ENCODE measurements at places on chromosomes 2 and 18. TPM values are rescaled to one million over a fixed set of nuclear protein-coding genes. Genes with fewer than 3 reads are reported as not detected.

- no peak overlapping the region for H3K27ac ChIP-seq
- no peaks in the 10 kb centered on the region for H3K27me3 ChIP-seq
- H3K4me3 ChIP-seq, result no peak overlapping the region
- no peak for DNase-seq
Measured at GRCh38 chr2:197156771-197157170, 153.8 kb downstream of the ANKRD44 start.

DNA sequence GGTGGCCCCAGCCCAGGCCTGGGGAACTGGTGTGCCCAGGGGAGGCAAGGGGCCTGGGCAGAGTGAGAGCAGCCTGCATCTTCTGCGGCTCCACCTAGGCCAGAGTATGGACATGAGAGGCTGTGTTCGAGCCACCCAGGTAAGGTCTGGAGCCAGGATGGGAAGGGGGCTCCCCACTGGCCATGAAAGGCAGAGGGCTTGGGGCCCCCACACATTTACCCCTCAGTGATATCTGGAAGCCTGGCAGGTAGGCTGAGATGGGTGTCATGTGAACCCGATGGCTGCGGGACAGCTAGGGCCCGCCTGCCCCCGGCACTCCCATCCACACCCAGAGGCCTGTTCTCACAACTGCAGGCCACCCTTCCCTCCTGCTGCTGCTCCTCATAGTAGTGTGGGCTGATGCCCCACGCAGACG is 13.2 kb downstream of the ADRA2B start:
- H3K4me1 ChIP-seq, result peaks cover 8% of the 10 kb centered on the region
- no peak overlapping the region for H3K4me3 ChIP-seq
- no peak for DNase-seq
- H3K36me3 ChIP-seq, result no peaks in the 10 kb centered on the region
- H3K27ac ChIP-seq, result no peak overlapping the region

GRCh38 chr2:17558053-17558452 is 17.6 kb downstream of the VSNL1 start:
- no peaks in the 10 kb centered on the region for H3K4me1 ChIP-seq
- H3K27ac ChIP-seq, result no peak overlapping the region
- no peaks in the 10 kb centered on the region for H3K27me3 ChIP-seq

GRCh38 chr2:236628256-236628901 is 58.8 kb downstream of the ACKR3 start:
- no peak overlapping the region for H3K27ac ChIP-seq
- no peak for DNase-seq
- no peaks in the 10 kb centered on the region for H3K27me3 ChIP-seq
- H3K4me1 ChIP-seq, result peaks cover 39% of the 10 kb centered on the region
- no peaks in the 10 kb centered on the region for H3K36me3 ChIP-seq

DNA sequence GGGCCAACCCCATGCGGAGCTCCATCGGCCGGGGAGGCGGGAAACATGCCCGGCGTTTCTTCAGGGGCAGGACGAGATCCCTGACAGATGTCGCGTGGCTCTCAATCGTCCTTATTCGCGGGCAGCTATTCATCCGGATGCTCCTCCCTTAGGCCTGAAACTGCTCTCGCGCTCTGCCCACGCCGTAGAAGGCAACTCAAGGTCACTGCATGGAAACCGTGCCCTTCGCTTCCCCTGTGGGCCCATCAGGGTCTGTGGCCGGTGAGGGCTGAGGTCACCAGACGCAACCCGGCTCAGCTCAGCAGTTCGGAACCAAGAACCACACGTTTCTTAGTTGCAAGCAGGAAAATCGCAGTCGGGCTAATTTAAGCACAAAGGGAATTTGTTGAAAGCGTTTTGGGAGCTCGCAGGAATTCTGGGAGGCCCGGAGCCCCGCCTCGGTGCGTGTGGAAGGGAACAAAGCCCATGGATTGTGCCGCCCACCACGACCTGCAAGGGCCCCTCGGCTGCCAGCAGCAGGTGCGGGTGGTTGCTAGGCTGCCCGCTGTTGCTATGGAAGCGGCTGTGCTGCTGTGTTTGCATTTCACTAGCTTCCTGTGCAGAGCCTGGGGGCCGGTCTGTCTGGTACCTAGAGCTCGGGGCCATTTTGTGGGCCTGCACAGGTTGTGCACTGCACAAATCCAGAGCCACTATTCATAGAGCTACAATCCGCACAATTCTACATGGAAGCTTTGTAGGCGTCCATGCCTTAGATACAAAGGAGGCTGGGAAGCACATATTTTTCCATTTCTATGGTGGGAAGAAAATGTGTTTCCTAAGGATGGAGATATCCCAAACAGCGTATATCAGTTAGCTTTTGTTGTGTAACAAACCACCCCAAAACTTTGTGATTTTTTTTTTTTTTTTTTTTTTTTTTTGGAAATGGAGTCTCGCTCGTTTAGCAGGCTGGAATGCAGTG is 6.0 kb upstream of the ALLC start:
- DNase-seq, result peak; percentile 78
- H3K27ac ChIP-seq, result peak overlapping the region; percentile 89
- H3K27me3 ChIP-seq, result no peaks in the 10 kb centered on the region
- peaks cover 70% of the 10 kb centered on the region for H3K4me1 ChIP-seq
- H3K4me3 ChIP-seq, result peak overlapping the region; percentile 35

GRCh38 chr2:25470806-25471205 is 129.1 kb upstream of the DNMT3A start:
- no peak overlapping the region for H3K27ac ChIP-seq
- no peaks in the 10 kb centered on the region for H3K27me3 ChIP-seq
- H3K36me3 ChIP-seq, result no peaks in the 10 kb centered on the region
- peaks cover 5% of the 10 kb centered on the region for H3K4me1 ChIP-seq
- no peak for DNase-seq

- H3K36me3 ChIP-seq, result no peaks in the 10 kb centered on the region
- no peak for DNase-seq
- H3K4me3 ChIP-seq, result no peak overlapping the region
- H3K27me3 ChIP-seq, result no peaks in the 10 kb centered on the region
- H3K4me1 ChIP-seq, result no peaks in the 10 kb centered on the region
Measured at GRCh38 chr18:58268849-58269248, 224.8 kb downstream of the NEDD4L start.

DNA sequence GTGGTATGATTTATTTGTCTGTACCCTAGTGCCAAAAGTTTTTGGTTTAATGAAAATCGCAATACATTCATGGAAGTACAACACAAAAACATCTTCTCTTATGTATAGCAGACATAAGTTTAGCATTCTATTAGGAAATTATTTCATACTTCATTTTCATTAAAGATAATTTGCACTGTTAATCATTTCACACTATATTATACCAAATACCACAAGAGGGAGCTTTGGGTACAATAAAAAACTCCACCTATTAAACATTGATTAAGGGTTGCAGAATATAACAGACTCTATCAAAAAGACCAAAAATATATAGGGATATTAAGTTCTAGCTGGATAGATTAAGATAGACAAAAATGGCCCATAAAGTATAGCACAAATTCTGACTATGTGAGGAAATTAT is 79.0 kb downstream of the SLC66A3 start:
- no peaks in the 10 kb centered on the region for H3K27me3 ChIP-seq

The RTKN gene
- total RNA-seq, result 52.5 TPM

DNA sequence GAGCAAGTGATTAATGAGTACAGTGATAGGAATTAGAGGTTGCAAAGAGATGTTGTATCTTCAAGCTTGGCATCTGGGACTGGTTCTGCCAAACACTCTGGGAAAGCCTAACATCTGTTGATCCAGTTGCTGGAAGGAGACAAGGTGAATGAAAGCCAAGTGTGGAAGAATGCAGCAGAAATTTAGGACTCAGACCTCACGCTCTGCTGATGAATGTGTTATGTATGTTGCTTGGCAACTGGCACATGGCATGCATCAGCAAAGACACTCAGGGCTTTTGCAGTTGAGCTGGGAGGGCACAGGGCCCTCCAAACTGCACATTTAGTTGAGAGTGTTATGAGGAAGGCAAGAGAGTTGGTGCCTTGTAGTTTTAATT is 105.5 kb downstream of the COLEC12 start:
- no peaks in the 10 kb centered on the region for H3K36me3 ChIP-seq
- DNase-seq, result peak; percentile 89
- H3K27ac ChIP-seq, result peak overlapping the region; percentile 65

- H3K4me3 ChIP-seq, result no peak overlapping the region
- no peaks in the 10 kb centered on the region for H3K36me3 ChIP-seq
- no peaks in the 10 kb centered on the region for H3K27me3 ChIP-seq
- no peak for DNase-seq
- H3K27ac ChIP-seq, result no peak overlapping the region
- peaks cover 8% of the 10 kb centered on the region for H3K4me1 ChIP-seq
Measured at GRCh38 chr2:15911686-15912085, 28.7 kb upstream of the MYCN start.

DNA sequence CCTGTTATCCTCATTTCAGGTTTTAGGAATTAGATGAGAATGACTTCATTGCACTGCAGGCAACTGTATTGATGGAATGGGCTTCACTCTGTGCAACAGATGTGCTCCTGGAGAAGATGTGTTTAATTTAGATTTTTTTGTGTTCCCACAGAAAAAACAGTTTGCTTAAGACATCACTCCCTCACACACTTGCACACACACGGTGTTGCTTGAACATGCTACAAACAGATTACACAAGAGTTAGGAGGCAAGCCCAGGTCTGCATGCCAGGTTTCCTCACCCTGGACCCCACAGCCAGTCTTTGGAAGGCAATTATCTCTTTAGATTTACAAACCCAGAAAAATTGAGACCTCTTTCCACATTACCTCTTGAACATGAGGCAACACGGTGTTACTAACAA is 93.7 kb upstream of the KLHL29 start:
- no peak overlapping the region for H3K4me3 ChIP-seq
- DNase-seq, result no peak
- H3K27me3 ChIP-seq, result no peaks in the 10 kb centered on the region
- no peaks in the 10 kb centered on the region for H3K36me3 ChIP-seq
- H3K27ac ChIP-seq, result no peak overlapping the region

The ST8SIA3 gene
- 38.1 TPM for total RNA-seq

The GPAT2 gene
- total RNA-seq, result 0.79 TPM

DNA sequence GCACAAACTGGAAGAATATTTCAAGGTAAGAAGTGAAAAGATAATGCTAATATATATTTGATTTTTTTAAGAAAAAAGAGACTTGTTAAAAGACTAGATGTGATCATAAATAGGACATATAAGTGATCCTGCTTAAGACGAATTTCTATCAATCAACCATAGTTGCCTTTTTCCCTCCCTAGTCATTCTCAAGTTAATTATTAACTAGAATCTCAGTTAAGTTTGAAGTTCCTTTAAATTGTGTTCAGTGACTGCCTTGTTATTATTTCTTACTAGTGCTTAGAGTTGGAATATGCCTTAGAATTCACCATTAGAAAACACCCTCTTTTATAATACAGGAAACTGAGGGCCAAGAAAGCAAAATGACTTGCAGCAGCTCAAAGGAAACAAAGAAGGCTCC is 141.5 kb upstream of the SP5 start:
- DNase-seq, result no peak
- no peaks in the 10 kb centered on the region for H3K27me3 ChIP-seq
- no peak overlapping the region for H3K4me3 ChIP-seq
- no peak overlapping the region for H3K27ac ChIP-seq
- H3K36me3 ChIP-seq, result no peaks in the 10 kb centered on the region

- peak; percentile 82 for DNase-seq
- H3K27me3 ChIP-seq, result no peaks in the 10 kb centered on the region
- peaks cover 60% of the 10 kb centered on the region for H3K36me3 ChIP-seq
- no peak overlapping the region for H3K27ac ChIP-seq
Measured at GRCh38 chr2:11784747-11785610, 38.5 kb downstream of the LPIN1 start.

The DNAH7 gene
- 14.2 TPM for total RNA-seq

The POU3F3 gene
- 27.0 TPM for total RNA-seq

DNA sequence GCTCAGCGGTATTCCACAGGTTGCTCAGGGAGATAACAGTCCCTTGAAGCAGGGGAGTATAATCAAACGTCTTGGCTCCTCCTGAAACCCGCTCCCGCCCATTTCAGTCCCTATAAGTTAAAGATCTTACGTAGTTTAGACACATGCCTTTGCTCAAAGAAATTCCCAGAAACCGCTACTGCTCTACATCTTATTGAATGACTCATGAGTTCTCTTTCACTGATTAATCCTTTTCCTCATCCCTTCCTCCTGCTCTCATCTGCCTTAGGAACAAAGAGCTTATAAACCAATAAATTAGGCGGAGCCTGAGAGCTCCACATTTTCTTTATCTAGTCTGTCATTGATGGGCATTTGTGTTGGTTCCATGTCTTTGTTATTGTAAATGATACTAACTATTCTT is 4.2 kb upstream of the SERPINB4 start:
- no peak overlapping the region for H3K27ac ChIP-seq
- no peaks in the 10 kb centered on the region for H3K36me3 ChIP-seq
- H3K4me3 ChIP-seq, result no peak overlapping the region
- DNase-seq, result no peak

DNA sequence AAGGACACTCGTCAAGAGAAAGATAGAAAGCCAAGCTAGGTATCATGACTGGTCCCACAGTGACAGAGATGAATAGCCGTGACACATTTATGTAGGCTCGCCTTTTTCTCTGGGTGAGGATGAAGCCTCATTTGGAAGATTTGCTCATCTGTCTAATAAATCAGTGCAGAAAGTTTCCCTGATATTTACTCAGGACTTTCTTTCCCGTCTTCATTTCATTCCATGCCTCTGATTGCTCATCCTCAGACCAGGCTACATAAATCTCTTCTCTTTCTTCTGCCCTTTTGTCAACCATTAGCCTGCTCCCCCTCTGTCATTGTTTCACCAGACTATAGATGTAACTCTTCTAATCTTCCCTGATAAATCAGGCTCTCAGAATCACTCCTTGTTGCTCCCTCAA is 361.8 kb upstream of the MEIS1 start:
- no peak overlapping the region for H3K27ac ChIP-seq
- H3K36me3 ChIP-seq, result no peaks in the 10 kb centered on the region
- no peak overlapping the region for H3K4me3 ChIP-seq
- H3K27me3 ChIP-seq, result peaks cover 2% of the 10 kb centered on the region
- no peak for DNase-seq
- H3K4me1 ChIP-seq, result peaks cover 3% of the 10 kb centered on the region

DNA sequence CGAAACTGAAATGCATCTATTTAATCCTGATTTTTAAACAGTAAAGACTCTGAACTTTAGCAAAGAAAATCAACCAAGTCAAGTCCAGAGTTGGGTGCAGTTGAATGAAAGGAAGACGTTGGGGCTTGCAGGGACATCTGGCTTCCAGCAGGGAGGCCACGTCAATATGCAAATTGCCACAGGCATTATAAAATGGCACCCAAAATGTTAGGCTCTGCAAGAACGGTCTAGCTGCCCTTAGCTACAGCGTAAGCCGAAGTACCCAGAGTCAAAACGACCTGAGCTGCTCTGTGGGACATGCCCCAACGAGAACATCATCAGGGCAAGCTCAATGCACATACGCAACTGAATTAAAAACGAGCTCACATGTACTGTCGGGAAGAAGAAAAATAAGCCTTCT is 30.7 kb downstream of the DOCK10 start:
- DNase-seq, result no peak
- no peaks in the 10 kb centered on the region for H3K27me3 ChIP-seq
- H3K36me3 ChIP-seq, result no peaks in the 10 kb centered on the region
- no peak overlapping the region for H3K4me3 ChIP-seq
- H3K27ac ChIP-seq, result no peak overlapping the region
- peaks cover 2% of the 10 kb centered on the region for H3K4me1 ChIP-seq

DNA sequence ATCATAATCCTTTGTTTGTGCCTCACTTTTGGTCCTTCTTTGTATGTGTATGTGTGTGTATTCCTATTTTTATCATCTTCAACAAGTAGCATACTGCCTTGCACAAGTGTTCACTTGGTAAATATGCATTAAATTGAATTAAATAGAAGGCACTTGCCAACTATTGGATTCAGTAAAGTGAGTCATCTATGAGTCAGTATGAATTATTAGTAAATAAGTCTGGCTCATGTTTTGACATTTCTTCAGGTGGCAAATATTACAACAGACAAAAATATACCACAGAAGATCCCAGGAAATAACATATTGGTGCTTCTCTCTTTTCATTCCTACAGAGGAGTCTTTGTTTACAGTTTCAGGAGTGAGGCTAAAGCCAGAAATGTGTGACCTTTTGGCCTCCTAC is 84.1 kb downstream of the CDK15 start:
- H3K27me3 ChIP-seq, result peaks cover 6% of the 10 kb centered on the region
- H3K4me1 ChIP-seq, result no peaks in the 10 kb centered on the region
- H3K27ac ChIP-seq, result no peak overlapping the region
- H3K36me3 ChIP-seq, result no peaks in the 10 kb centered on the region

The PLEKHH2 gene
- total RNA-seq, result 14.9 TPM

All from spinal cord (tissue), 10 donors.